Liver (tissue), 10 donors: ENCODE measurements at places on chromosomes 13 and 19. TPM values are rescaled to one million over a fixed set of nuclear protein-coding genes. Genes with fewer than 3 reads are reported as not detected.

DNA sequence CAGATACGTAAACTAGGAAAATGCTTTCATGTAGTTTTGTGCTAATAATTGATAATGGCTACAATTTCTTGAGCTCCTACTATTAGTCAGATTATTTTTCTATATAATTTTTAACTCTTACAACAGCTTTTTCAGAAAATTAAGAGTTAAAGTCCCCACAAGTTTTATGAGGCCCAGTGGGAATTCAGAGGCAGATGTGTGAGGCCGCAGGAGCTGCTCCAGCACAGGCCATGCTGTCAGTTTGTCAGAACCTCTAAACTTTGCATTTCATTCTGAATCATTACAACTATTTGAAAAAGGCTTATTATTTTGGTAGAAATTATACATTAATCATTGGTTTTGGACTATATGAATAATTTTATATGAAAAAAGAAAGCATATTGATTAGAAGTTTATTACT is 370.8 kb downstream of the MYO16 start:
- no peak for DNase-seq

DNA sequence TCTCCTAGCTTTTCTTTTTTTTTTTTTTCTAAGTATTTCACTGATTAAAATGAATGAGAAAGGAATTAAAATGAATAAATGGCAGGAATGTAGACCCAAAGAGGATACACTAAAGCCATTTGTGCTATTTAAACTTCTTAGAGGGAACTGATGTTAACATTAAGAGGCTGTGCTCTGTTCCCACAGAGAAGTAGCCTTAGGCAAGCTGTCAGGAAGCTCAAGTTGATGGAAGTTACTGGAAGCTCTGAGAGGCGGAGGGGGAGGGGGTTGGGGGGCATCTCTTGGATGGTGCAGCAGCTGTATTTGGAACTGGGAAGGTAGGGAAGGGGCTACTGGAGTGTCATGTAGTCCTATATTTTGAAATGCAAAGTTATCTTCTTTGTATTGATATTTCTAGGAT is 168.2 kb downstream of the DNAJC15 start:
- no peak for DNase-seq

DNA sequence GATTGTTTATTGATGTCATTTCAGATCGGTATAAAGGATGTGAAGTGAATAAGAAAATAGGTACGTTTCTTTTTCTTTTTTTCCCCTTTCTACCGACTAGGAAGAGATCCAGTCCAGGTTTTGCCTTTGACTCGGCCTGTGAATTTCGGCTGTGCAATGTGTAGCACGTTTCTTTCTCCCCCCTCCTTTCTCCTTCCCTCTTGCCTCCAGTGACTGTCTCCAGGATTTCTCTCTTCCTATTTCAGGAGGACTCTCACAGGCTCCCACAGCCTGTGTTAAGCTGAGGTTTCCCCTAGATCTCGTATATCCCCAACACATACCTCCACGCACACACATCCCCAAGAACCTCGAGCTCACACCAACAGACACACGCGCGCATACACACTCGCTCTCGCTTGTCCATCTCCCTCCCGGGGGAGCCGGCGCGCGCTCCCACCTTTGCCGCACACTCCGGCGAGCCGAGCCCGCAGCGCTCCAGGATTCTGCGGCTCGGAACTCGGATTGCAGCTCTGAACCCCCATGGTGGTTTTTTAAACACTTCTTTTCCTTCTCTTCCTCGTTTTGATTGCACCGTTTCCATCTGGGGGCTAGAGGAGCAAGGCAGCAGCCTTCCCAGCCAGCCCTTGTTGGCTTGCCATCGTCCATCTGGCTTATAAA is at the start of gene GPC6:
GPC6 (plus strand) TSS at position 185 of the 657 bp plus-strand sequence.
- peak; percentile 37 for DNase-seq

DNA sequence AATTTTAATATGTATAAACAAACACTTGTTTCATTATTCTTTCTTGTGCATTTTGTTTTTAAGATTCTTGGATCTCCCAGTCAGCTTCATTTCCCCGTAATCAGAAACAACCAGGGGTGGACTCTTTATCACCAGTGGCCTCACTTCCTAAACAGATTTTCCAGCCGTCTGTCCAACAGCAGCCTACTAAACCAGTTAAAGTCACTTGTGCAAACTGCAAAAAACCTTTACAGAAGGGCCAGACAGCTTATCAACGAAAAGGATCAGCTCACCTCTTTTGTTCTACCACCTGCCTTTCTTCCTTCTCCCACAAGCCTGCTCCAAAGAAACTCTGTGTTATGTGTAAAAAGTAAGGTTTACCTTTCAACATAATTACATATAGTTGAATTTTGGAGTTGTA is 44.3 kb downstream of the ZMYM2 start:
- no peak for DNase-seq

DNA sequence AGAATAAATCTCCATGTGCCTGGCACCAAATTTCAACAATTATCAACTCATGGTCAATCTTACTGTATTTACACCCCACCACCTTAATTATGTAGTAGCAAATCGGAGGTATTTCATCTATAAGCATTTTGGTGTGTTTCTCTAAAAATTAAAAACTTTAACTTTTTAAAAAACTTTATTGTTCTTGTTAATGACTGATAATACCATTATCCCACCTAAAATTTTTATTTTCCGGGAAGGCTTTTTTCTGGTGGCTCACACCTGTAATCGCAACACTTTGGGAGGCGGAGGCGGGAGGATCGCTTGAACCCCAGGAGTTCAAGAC is 453 bp upstream of the PDCD2L start:
- DNase-seq: no peak

DNA sequence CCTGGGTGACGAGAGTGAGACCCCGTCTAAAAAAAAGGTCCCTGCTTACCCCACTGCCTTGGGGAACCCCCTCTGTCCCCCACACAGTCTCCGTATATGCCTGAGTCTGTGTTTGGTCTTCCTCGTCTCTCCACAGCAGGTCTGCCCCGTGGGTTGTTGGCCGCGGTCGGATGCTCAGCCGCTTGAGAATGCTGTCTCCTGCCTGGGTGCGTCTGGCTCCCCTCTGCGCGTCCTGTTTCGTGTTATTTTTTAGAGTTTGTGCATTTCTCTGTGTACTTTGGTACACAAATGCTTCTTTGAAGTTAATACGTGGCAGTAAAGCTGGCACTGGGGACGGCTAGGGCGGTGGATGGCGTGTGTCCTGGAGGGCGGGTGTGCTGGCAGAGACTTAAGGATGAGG is 34.9 kb downstream of the KDM4B start:
- no peak for DNase-seq

Gene NDFIP2
- polyA plus RNA-seq: 16.0 TPM

DNA sequence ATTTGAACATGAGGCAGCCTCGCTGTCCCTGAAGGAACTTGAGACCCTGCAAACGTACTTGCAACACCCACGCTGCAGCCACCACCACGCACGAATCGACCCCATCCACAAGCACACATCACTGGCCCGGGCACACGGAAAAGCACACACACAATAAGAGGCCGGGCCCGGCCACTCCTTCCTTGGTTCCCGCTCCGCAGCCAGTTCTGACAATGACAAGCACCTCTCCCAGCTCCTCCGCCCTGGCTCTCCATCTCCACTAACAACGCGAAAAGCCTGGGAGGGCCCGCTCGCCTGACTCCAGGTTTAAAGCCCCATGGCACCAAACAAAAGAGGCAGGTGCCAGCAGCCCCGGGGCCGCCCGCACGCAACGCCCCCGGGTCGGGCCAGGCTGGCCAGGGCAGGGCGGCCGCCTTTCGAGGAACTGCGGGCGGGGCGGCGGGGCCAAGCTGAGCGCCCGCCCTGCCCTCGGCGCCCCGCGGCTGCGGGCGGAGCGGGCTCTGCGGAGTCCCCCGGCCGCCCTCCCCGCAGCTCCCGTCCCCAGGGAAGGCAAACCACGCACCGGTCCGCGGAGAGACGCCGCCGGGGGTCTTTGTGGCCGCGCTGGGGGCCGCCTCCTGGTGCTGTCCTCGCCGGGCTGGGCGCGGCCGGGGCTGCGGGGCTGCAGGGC is 495 bp downstream of the DCLK1 start:
- DNase-seq: no peak

DNA sequence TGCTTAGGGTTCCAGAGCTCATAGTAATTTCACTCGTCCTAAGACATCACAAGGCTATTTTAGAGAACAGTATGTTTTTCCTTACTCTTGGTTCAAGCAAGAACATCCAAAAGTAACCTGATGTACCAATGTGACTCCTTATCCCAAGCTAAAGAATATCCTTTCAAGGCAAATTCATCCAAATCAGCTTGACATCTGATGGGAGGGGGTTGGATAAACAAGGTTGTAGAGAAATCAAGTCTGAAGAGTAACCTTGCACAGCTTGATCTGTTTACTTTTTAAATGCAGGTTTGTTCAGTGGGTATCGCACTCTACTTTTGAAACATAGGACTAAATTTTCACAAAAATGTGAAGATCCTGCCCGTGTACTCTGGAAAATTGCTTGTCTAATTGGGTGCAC is 201.2 kb downstream of the GGACT start:
- no peak for DNase-seq

- no peak for DNase-seq
Observed at GRCh38 chr13:72920097-72920496, 138.2 kb downstream of the PIBF1 start.

DNA sequence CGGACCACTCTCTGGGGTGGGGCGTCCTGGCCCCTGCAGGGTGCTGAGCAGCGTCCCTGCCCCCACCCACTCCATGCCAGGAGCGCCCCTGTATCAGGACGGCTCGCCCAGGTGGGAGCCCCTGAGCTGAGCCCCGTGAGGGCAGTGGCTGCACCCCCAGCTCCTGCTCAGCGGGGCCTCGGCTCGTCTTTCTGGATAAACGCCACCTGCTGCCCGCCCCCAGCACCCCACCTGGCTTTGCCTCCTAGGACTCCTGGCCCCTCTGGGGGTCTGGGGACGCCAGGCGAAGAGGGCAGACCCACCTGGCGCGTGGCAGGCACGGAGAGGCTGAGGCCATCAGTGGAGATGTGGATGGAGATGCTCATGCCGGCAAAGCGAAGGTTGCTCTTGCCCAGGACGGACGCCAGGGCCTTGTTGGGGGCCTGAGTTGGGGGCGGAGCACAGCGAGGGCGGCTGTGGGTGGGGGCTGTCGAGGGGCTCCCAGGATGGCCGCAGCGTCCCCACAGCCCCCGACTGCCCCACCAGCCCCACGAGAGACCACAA is 22.3 kb downstream of the SHC2 start:
- no peak for DNase-seq

DNA sequence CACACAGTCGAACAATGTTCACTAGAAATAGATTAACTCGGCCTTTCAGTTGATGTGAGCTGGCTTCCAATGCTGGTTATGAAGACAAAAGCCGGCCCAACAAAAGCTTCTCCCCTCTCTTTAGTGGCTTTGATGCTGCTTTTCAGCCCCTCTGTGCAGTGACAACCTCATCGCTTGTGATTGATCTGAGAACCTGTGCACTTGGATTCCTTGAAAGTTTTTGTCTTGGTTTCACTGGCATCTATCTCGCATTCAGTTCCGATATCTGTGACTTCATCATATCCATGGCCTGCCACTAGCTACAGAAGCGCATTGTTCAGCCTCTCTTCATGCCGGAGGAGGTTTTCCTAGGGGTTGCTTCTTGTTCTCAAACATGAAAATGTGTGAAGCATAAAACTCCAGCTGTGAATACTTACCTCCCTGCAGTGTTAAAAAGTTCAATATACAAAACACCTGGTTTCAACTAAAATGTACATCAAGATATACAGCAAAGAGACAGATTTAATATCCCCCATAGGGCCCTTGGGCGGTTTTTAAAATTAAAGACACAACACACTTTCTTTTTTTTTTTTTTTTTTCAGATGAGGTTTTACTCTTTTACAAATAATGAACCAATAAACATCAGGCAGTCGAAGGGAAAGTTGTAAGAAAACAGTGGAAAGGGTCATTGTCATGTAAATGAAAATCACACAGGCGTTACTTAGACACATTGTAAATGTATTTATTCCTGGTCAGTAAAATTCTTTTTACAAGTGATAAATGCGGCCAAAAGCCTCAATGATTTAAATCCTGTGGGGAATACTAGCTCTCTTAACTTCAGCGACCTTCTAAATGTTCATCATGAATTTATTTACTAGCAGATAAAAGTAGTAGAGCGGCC is 1252.8 kb downstream of the EFNB2 start:
- DNase-seq: no peak

Gene ZNF729
- not detected for polyA plus RNA-seq

Gene ZNF829
- polyA plus RNA-seq: 0.32 TPM

DNA sequence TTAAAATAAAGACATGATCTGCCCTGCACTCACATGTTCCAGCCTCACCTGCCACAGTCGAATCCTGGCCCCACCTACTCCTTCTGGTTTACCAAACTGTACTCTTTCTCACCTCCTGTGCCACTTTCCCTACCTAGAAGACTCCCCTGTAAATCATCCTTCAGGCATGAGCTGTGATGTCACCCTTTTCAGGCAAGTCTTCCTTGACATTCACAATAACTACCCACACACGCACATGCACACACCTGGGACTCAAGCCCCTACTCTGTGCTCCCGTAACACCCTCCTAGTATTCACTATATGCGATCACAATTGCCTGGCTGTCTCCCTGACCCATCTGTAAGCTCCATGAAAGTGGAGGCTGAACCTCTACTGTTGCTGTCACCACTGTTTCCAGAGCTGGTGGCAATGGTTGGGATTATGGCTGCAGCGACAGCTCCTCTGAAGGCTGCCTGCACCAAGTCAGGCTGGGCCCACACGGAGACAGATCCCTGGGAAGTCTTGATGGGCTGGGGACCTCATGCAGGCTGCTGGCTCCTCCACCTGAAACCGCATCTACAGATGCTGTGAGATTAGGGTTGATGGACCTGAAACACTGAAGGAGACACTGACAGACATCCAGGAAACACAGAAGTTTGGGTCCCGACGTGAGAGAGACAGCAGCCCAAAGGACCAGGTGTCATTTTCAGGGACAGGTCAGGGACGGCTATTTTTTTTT is 611.1 kb downstream of the UQCRFS1 start:
- DNase-seq: no peak

DNA sequence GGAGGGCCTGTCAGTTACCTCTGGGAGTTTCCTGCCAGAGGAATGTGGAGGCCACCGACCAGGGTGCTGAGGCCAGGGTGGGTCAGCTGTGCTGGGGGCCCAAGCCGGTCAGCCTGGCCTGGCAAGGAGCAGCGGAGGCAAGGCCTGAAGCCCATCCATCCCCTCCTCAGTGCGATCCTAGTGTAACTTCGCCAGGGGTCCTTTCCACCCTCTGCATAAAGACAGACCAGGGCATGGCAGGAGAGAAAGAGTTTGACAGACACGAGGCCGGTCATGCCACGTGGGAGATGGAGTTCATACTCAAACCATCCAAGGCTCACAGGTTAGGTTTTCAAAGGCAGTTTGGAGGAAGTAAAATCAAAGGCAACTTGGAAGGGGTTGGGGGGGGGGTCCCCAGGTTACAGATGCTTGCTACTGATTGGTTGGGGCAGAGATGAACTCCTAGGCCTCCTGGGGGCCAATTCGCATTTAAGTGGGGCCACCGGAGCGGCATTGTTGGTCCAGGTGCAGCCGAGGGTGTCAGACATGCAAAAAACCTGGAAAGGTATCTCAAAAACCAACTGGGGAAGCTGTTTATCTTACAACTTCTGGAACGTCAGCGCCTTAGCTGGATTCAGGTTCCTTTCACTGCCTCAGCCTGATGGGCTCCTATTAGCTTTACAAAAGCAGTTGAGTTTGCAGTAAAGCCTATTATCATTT is 36.8 kb upstream of the DPRX start:
- DNase-seq: no peak

Gene CGB2
- not detected for polyA plus RNA-seq
